Activated naive CD4-positive, alpha-beta T cell treated with anti-CD3 and anti-CD28 coated beads, Interleukin-2, amount 50 U/mL, for 72 hours (primary cell): ENCODE measurements at places on chromosomes 6 and 20.

- DNase-seq, result no peak
Measured at GRCh38 chr20:46870041-46870440, 24.6 kb upstream of the EYA2 start.

DNA sequence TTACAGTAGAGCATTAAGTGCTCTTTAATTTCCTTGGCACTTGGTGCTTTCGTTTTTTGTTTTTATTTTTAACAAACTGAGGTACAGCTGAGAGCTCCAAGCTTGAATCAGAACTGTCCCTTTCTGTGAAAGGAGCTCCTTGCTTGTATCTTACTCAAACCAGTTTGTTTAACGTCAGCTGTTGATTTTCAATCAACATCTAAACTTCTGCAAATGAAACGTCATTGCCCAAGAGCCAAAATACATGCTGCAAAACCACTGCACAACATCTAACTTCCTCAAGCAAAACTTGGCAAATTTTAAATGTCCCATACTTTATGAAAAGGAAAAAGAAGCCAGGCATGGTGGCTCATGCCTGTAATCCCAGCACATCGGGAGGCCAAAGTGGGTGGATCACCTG lies 15.2 kb downstream of the VNN2 start:
- DNase-seq, result no peak

DNA sequence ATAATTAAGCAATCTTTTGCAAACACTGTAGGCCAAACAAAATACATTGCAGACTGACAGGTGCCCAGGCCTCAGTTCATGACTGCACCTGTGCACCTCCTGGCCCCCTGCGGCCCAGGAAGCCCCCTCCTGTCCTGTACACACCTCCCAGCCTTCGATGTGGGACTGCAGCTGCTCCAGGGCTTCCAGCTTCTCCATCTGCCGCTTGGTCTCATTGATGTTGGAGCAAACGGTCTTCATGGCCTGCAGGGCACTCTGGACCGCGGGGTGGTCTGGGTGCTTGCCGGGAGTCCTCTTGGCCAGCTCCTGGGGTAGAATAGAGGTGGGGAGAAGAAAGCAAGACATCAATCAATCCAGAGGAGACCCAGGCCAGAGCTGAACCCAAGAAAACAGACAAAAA lies 119.7 kb downstream of the PREX1 start:
- DNase-seq, result no peak

DNA sequence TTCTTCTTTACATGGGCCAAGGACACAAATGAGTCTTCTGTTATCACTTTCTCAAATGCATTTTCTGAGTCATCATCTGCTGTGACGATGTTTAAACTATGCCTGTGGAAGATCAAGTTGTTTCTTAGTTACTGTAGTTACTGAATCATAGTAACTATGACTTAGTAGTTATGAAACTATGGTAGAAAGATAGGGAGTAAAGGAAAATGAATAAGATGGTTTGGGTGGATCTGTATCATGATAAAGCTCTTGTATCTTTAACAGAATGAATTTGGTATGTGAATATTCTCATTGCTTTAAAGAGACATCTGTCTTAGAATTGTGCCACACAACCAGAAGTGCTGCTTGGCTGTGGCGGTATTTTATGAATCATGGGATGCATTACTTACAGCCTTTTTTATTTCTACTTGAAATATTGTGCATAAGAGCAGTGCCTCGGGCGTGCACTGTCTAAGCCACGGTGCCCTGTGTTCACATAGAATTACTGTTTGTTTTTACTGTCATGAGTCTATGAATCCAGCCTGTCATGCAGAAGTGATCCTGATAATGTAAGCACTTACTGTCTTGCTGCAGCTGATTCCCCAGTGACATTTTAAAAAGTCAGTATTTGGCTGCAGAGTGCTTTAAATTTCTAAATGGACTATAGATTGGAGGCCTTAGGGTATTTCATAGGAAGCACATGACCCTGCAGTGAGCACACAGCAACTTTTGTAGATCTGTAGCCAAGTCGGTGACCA lies 215.2 kb downstream of the TMEM242 start:
- DNase-seq, result no peak

DNA sequence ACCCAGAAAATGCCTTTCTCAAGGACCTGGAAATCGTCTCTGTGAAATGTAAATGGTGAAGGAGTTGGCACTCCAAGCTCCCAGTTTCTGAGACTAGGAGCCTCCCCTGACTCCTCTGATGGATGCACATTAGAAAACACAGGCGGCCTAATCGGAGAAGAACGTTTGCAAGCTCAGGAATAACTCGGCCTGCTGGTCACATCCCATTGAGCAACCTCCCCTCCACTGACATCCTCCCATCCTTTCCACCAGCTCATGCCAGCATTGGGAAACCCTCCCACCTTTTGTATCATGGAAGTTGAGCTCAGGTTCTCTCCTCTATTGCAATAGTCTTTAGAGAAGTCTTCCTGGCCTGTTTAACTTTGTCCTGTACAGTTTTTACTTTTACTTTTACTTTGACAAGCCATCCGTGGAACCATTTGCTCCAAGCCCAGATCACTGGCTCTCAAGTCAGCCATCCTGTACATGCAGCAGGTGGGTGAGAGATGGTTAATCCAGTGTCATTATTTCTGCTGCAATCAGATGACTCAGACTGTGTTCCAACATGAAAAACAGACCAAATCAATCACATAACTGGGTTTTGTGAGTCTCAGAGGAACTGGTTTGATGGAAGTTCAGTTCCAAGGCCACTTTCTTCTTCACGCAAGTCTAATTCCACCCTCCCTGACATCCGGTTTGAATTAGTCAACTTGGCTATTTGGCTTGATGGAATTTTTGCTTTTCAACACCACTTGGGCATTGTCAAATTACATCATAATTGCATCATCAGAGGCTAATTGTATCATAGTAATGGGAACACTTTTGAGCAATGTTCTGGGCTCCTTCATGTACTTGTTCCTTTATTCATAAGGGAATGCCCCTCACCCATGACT lies 619.4 kb upstream of the CDH4 start:
- no peak for DNase-seq

GRCh38 chr6:115914098-115914497 lies 146.6 kb downstream of the FRK start:
- no peak for DNase-seq

GRCh38 chr6:144435602-144436426 lies 150.7 kb downstream of the UTRN start:
- no peak for DNase-seq
